ENCODE measurements at places on chromosomes 7 and 10.

GRCh38 chr7:1535701-1536454 lies 5.4 kb downstream of the MAFK start:
- DNase-seq, result no peak

DNA sequence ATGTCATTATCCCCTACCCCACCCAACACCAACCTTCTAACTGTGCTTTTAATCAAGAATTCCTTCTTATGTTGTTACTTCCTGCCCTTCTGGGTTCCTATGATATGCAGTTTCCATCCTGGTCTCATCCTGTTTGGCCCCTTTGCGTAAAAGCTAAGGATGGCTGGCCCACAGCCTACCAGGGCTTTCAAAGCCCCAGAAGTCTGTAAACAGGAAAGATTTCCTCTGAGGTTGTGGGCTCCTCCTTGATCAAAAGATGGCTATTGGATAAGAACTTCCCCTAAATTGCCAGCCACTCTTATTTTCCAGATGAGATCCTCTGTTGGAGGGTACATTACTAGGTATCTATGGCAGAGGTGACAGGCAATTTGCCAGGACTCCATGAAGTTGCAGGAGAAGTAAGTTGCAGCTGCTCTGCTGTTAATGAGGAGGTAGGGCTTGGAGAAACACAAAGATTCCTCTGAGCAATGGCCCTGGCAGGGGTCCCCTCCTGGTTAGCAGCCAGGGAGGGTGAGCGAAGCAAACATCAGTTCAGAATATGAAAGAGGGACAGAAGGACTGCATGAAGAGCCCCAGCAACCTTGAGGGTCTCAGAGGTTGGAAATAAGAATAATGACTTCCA lies 32.1 kb downstream of the NRP1 start:
- DNase-seq, result no peak

DNA sequence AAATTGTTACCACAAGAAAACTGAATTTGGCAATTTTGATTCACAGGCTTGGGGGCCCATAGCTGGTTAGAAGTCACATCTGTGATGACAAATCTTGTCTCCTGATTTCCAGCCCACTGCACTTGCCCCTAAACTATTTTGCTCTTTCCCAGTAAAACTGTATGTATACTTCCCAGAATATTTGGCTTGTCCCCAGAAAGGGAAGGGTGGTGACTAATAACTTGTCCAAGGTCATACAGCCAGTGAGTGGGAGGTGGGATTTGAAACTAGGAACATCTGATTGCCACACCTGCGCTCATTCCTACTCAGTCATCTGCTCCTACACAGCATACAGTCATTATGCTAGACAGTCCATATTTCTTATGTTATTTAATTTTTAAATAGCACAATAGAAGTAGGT lies 304.5 kb downstream of the SDHAF3 start:
- DNase-seq, result no peak

GRCh38 chr7:29980151-29980550 lies 9.4 kb downstream of the SCRN1 start:
- DNase-seq, result no peak

GRCh38 chr7:73828972-73829371 lies 1.8 kb upstream of the CLDN4 start:
- no peak for DNase-seq

All from SK-N-DZ (cell line).